ENCODE measurements at places on chromosomes 2 and 18. TPM values are rescaled to one million over a fixed set of nuclear protein-coding genes. Genes with fewer than 3 reads are reported as not detected.

C2orf80 gene
- total RNA-seq: not detected

AQP12B gene
- total RNA-seq: not detected

IL37 gene
- not detected for total RNA-seq

SMIM21 gene
- not detected for total RNA-seq

STARD6 gene
- 0.11 TPM for total RNA-seq

SPATA3 gene
- not detected for total RNA-seq

DHRS9 gene
- total RNA-seq: not detected

CRYGC gene
- total RNA-seq: not detected

PPP4R1 gene
- total RNA-seq: 132 TPM

TBR1 gene
- under 0.01 TPM for total RNA-seq

VWA3B gene
- total RNA-seq: not detected

ENOSF1 gene
- total RNA-seq: 28.2 TPM

ZNF804A gene
- under 0.01 TPM for total RNA-seq

CNOT9 gene
- total RNA-seq: 41.3 TPM

CCDC74B gene
- total RNA-seq: 5.0 TPM
